ENCODE measurements at places on chromosomes 4 and X.

GRCh38 chr4:89805297-89805696 is 31.7 kb downstream of the SNCA start:
- no peak for DNase-seq

DNA sequence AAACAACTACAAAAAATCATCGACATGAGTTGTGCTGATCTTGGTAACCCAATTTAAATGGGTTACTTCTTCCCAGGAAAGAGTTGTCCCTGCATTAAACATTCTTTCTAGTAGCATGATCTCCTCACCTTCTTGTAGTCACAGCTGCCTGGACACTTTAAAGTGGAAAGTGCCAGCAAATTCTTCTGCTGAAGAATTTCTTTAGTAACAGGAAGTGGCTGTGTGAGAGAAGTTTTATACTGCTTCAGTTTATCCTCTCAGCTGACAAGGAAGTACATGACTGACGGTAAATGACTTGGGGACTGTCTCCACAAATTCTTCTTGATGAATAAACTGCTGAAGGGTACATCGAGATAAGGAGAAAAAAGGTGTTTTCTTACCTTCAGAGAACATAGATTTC is 18.2 kb upstream of the TNIP3 start:
- DNase-seq = peak; percentile 8

- DNase-seq = no peak
Measured at GRCh38 chrX:78886550-78886949, 58.6 kb upstream of the P2RY10 start.

- DNase-seq = no peak
Measured at GRCh38 chr4:153651587-153651986, 32.5 kb upstream of the TLR2 start.

DNA sequence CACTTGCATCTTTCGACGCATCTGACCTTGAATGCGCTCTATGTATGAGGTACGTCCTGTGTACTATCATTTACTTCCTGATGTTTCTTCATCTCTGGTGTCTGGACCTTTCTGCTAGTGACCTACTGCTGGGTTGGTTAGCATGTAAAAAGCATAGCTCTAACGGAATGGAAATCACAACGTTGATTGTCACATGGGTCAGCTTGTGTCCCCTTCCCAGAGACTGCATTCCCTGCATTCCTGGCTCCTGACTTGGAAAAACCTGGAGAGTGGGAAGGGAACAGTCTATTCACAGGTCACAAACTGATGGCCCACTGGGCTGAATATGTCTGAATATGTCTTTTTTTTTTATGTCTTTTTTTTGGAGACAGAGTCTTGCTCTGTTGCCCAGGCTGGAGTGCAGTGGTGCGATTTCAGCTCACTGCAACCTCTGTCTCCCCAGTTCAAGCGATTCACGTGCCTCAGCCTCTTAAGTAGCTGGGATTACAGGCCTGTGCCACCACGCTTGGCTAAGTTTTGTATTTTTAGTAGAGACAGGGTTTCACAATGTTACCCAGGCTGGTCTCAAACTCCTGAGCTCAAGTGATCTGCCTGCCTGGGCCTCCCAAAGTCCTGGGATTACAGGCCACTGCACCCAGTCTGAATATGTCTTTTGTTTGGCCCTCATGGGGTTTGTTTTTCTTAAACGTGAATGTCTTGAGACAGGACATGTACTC is 16.3 kb downstream of the LONRF3 start:
- no peak for DNase-seq

GRCh38 chr4:29002151-29002550 is 1718.0 kb upstream of the PCDH7 start:
- no peak for DNase-seq

- DNase-seq = no peak
Measured at GRCh38 chr4:38453253-38453881, 210.6 kb upstream of the KLF3 start.

GRCh38 chrX:131792789-131793462 is 230.2 kb upstream of the STK26 start:
- no peak for DNase-seq

GRCh38 chr4:182343453-182343852 is 100.3 kb downstream of the TENM3 start:
- DNase-seq = no peak

GRCh38 chr4:139972305-139972704 is 181.7 kb downstream of the MAML3 start:
- DNase-seq = no peak

DNA sequence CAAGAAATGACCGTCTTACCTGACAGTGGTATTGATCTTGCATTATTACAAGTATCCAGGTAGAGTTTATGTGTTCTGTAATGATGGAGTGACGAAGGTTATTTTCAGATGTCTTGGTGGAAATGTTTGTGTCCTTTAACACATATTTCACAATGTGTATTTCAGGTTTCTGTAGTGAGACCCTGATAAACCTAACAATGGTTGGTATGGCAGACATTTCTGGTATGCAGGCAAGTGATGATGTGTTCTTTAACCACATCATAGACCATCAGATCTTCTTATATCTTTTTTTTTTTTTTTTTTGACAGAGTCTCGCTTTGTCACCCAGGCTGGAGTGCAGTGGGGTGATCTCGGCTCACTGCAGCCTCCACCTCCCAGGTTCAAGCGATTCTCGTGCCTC is 14.6 kb upstream of the ATXN3L start:
- DNase-seq = no peak

- DNase-seq = no peak
Measured at GRCh38 chrX:2647627-2648026, 43.5 kb upstream of the CD99 start.

DNA sequence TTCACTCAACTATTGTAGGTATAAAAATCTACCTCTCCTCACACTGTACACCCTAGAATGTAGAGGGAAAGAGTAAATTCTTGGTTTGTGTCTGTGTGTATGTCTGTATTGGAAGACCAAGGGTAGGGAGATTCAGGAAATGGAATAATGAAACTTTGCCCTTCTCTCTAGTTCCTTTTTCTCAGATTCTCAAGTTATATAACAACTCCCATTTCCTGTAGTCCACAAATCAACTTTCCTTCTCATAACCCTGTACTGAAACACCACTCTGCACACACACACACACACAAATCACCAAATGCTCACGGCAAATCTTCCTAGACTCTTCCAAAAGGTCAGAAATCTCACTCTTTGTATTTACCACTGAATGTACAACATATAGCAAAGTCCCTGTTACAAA is 824.5 kb upstream of the DIAPH2 start:
- DNase-seq = no peak

GRCh38 chr4:97235521-97235920 is 907.8 kb downstream of the STPG2 start:
- no peak for DNase-seq

- no peak for DNase-seq
Measured at GRCh38 chr4:48051078-48051477, 34.5 kb downstream of the NIPAL1 start.

DNA sequence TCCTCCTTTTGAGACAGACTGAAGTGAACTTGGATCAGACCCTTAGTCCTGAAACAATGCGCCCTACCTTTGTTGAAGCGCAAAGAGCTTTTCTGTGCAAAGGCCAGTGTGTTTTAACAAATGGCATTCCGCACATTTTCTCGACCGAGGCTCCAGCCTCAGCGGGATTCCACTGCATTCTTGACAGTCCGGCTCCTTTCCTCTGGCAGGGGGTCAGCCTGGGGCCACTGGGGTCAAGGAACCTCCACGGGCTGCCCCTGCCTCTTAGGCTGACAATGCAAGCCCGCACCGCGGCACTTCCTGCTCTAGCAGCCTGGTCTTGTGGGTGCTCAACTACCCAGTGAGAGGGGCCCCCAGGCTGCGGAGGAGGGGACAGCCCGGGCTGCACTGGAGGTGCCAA is 47.2 kb upstream of the TFDP3 start:
- peak; percentile 6 for DNase-seq

GRCh38 chrX:32687379-32687778 is 524.0 kb downstream of the DMD start:
- DNase-seq = no peak
